Ureter (tissue), 1 donor: ENCODE measurements at places on chromosomes 7 and 10. TPM values are rescaled to one million over a fixed set of nuclear protein-coding genes. Genes with fewer than 3 reads are reported as not detected.

DAGLB gene
- total RNA-seq = 16.8 TPM

CYP2C19 gene
- not detected for total RNA-seq

CTAGE4 gene
- 4.0 TPM for total RNA-seq

CLDN12 gene
- 28.5 TPM for total RNA-seq

GNAT3 gene
- not detected for total RNA-seq

FAM180A gene
- total RNA-seq = 1.1 TPM

STEAP1 gene
- total RNA-seq = 20.5 TPM

MAGI2 gene
- 25.3 TPM for total RNA-seq

FAM25A gene
- not detected for total RNA-seq

OR2A42 gene
- total RNA-seq = 0.08 TPM

TBX20 gene
- not detected for total RNA-seq

PON3 gene
- 5.5 TPM for total RNA-seq

FAM200A gene
- total RNA-seq = 8.7 TPM

KIAA1217 gene
- 108 TPM for total RNA-seq

RNF133 gene
- 2.4 TPM for total RNA-seq

ANKRD1 gene
- 0.62 TPM for total RNA-seq

SRPK2 gene
- total RNA-seq = 54.1 TPM

SNX13 gene
- total RNA-seq = 66.3 TPM

ASB4 gene
- total RNA-seq = not detected

ANKRD26 gene
- 8.6 TPM for total RNA-seq

SPDYE8 gene
- total RNA-seq = not detected

SPDYE9 gene
- total RNA-seq = not detected

CCDC3 gene
- 32.4 TPM for total RNA-seq

SLC16A12 gene
- total RNA-seq = 0.08 TPM

C7orf57 gene
- 0.42 TPM for total RNA-seq

CDC14C gene
- not detected for total RNA-seq

CALML5 gene
- total RNA-seq = not detected

MUC3A gene
- 2.1 TPM for total RNA-seq
